ENCODE measurements at places on chromosomes 16 and 17.

- DNase-seq = no peak
These were observed 140.5 kb downstream of the SSH2 start for GRCh38 chr17:29789196-29790170.

DNA sequence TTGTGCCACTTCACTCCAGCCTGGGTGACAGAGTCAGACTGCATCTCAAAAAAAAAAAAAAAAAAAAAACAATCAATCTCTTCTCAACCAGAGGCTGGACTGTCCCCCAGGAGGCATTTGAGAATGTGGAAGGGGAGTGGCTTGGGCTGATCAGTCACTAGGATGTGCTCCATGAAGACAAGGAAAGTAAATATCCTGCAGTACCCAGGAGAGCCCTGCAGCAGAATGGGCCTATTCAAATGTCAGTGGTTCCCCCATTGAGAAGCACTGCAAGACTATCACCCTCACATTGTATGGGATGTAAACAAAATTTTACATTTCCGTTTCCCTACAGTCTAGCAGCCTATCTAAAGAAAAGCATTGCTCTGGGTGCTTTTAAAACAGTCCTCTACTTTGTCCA, 70.3 kb downstream of the DNAH9 start:
- no peak for DNase-seq

DNA sequence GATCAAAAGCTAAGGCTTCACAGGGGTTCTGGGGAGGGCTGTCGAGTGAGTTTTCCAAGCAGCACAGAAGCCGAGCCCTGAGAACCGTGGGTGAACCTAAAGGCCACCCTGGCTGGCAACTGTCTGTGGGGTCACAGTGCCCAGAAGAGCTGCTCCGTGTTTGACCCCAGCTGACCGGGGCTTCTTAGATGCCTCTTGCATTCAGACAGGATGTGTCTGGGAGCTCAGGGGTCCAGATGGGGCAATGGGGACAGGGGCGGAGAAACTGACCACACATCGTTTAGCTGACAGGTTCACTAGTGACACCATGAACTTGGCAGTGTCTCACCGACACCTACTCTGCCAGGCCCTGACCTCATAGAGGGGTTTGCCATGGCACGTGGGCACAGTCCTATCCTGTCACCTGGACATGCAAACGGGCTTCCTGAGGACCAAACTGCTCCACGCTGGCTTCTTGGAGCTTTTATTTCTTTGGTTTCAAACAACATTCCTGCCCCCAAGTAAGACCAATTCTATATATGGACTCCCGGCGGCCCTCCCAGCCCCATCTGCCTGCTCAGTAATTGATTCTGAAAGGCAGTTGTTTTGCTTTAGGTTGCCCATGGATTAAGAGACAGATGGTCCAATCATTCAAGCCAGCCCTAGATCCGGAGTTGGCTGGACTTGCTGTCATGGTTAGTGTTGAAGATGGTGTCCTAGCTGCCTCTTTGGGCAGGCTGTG, 22.2 kb downstream of the WSCD1 start:
- DNase-seq = no peak

- DNase-seq = no peak
These were observed 33.6 kb upstream of the CPPED1 start for GRCh38 chr16:12837291-12837690.

GRCh38 chr17:80353718-80354275, 61.2 kb upstream of the ENDOV start:
- no peak for DNase-seq

DNA sequence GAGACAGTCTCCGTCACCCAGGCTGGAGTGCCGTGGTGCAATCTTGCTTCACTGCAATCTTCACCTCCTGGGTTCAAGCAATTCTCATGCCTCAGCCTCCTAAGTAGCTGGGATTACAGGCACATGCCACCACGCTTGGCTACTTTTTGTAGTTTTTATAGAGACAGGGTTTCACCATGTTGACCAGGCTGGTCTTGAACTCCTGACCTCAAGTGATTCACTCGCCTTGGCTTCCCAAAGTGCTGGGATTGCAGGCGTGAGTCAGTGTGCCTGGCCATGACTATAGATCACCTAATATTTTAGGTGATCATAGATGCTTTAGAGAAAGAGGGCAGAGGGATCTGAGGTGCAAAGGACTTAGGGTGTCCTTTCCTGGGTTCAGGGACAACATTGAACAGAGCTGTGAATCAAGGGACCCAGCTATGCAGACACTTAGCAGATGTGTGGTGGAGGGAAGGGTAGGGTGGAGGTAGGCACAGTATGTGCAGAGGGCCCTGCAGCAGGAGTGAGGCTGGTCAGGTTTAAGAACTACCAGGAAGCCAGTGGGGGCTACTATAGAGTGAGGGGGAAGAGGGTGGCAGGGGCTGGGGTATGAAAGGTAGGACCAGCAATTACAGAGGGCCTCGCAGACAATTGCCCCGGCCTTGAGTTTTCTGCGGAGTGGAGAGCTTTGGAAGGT, 116.5 kb downstream of the CMIP start:
- DNase-seq = no peak

DNA sequence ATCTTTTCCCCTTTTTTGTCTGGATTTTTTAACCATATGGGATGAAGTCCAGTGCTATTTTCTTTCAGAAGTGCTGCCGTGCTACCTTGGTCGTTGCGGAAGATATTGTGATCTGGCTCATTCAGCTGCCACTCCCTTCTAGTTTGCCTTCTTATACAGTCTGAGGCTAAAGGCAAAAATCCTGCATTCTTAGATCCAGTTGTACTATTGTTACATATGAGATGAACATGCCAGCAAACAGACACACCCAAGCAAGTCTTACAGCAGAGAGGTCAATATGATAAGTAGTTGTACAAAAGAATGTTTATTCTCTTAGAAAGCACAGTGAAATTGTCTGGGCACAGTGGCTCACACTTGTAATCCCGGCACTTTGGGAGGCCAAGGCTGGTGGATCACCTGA, 108.0 kb upstream of the COX10 start:
- no peak for DNase-seq

GRCh38 chr16:65950211-65950610, 416.3 kb upstream of the CDH5 start:
- no peak for DNase-seq
